ENCODE measurements at places on chromosomes 2 and 18. TPM values are rescaled to one million over a fixed set of nuclear protein-coding genes. Genes with fewer than 3 reads are reported as not detected.

SERPINB11 gene
- total RNA-seq, result not detected

ANKRD23 gene
- total RNA-seq, result 788 TPM

TRAK2 gene
- 17.6 TPM for total RNA-seq

NEB gene
- 7,132 TPM for total RNA-seq

MAP2 gene
- total RNA-seq, result 2.9 TPM

ZNF407 gene
- total RNA-seq, result 10.2 TPM

- no peak overlapping the region for H3K27ac ChIP-seq
- no peaks in the 10 kb centered on the region for H3K36me3 ChIP-seq
- peaks cover 10% of the 10 kb centered on the region for H3K4me1 ChIP-seq
Observed at GRCh38 chr2:219551441-219552381, 7.9 kb downstream of the TMEM198 start.

GRCh38 chr2:55047677-55048299 lies 2.5 kb downstream of the RTN4 start:
- H3K27ac ChIP-seq, result peak overlapping the region; percentile 90
- no peaks in the 10 kb centered on the region for H3K36me3 ChIP-seq
- DNase-seq, result no peak

GRCh38 chr18:75364512-75365253 lies 62.8 kb downstream of the SMIM21 start:
- DNase-seq, result no peak
- no peaks in the 10 kb centered on the region for H3K27me3 ChIP-seq
- H3K27ac ChIP-seq, result no peak overlapping the region

GRCh38 chr2:55966401-55967118 lies 43.0 kb upstream of the EFEMP1 start:
- H3K36me3 ChIP-seq, result no peaks in the 10 kb centered on the region
- H3K27me3 ChIP-seq, result no peaks in the 10 kb centered on the region
- DNase-seq, result peak; percentile 50
- H3K27ac ChIP-seq, result no peak overlapping the region
- no peak overlapping the region for H3K4me3 ChIP-seq
- H3K4me1 ChIP-seq, result no peaks in the 10 kb centered on the region

DNA sequence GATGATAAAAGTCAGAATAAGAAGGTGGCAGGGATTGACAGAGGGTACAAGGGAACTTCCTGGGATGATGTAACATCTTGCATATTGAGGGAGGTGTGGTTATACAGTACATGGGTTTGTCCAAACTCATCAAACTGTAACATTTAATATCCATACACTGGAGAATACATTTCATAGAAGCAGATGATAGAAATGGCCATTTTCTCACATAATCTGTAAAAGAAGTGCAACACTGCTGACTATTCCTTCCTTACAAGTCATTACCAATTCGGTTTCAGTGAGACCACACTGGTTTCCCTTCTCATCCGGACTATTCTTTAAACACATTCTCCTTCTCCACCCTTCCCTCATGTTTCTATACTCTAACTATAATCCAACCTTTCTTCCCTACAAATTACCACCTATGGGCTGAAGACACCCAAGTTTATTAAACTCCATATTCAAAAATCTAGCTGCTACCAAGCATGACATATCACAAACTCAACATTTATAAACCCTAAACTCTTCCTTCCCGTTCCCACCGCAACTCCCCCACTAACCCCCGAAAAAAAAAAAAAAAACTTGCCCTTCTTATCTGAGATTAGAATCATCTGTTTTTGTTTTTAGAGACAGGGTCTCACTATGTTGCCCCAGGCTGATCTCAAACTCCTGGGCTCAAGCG lies 1.6 kb downstream of the COX7A2L start:
- peaks cover 39% of the 10 kb centered on the region for H3K4me1 ChIP-seq
- H3K27ac ChIP-seq, result peak overlapping the region; percentile 93
- H3K27me3 ChIP-seq, result no peaks in the 10 kb centered on the region
- no peaks in the 10 kb centered on the region for H3K36me3 ChIP-seq
- DNase-seq, result no peak

DNA sequence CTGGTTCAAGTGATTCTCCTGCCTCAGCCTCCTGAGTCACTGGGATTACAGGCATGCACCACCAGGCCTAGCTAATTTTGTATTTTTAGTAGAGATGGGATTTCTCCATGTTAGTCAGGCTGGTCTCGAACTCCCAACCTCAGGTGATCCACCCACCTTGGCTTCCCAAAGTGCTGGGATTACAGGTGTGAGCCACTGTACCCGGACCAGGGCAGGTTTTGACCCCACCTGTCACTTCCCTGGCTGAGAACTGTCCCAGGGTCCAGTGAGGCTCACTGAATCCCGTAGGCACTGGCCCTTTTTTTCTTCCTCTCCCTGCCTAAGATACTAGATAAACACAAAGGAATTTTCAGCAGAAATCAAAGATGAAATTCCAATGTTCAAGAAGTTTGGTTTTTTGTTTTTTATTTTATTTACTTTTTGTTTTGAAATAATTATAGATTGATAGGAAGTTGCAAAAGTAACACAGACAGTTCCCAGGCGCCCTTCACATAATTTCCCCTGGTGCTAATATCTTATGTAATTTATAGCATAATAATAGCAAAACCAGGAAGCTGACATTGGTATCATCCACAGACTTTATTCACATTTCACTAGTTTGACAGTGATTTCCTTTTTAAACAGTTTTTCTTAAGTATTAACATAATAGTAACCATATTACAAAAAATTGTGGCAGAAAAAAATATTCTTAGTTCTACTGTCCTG lies 52.4 kb upstream of the B3GNT7 start:
- no peaks in the 10 kb centered on the region for H3K36me3 ChIP-seq
- no peak overlapping the region for H3K4me3 ChIP-seq
- no peaks in the 10 kb centered on the region for H3K4me1 ChIP-seq

DNA sequence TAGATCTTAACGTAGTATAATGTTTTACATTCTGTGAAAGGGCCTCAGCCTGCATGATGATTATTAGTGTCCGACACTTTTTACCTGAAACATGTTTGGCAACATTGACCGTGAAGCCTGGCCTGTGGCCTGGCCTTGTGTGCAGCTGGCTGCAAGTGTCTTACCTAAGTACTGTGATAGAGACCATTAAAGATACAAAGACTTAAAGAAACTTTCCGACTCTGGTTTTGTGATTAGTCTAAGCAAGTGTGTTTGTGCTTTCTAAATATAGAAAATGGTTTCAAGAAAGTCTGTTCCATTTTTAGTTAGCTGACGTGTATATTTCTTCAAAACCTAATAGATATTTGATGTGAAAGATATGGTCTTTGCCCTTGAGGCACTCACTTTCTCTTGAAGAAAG lies 601.8 kb downstream of the LRP1B start:
- no peaks in the 10 kb centered on the region for H3K36me3 ChIP-seq
- H3K4me1 ChIP-seq, result no peaks in the 10 kb centered on the region
- H3K27ac ChIP-seq, result no peak overlapping the region
- no peaks in the 10 kb centered on the region for H3K27me3 ChIP-seq
- DNase-seq, result no peak

GRCh38 chr2:156657809-156658208 lies 221.6 kb downstream of the GPD2 start:
- H3K4me1 ChIP-seq, result no peaks in the 10 kb centered on the region
- H3K36me3 ChIP-seq, result no peaks in the 10 kb centered on the region
- H3K27ac ChIP-seq, result no peak overlapping the region
- DNase-seq, result no peak

- no peak for DNase-seq
- H3K4me3 ChIP-seq, result no peak overlapping the region
- no peaks in the 10 kb centered on the region for H3K4me1 ChIP-seq
- no peaks in the 10 kb centered on the region for H3K36me3 ChIP-seq
- H3K27me3 ChIP-seq, result no peaks in the 10 kb centered on the region
Observed at GRCh38 chr2:150706561-150706960, 219.1 kb upstream of the RND3 start.

- H3K4me3 ChIP-seq, result no peak overlapping the region
- peaks cover 12% of the 10 kb centered on the region for H3K4me1 ChIP-seq
- no peaks in the 10 kb centered on the region for H3K36me3 ChIP-seq
- peak; percentile 71 for DNase-seq
- H3K27ac ChIP-seq, result peak overlapping the region; percentile 52
Observed at GRCh38 chr2:9800975-9801726, 42.1 kb upstream of the TAF1B start.

- H3K4me3 ChIP-seq, result no peak overlapping the region
Observed at GRCh38 chr2:50515638-50516037, 516.3 kb downstream of the NRXN1 start.

DNA sequence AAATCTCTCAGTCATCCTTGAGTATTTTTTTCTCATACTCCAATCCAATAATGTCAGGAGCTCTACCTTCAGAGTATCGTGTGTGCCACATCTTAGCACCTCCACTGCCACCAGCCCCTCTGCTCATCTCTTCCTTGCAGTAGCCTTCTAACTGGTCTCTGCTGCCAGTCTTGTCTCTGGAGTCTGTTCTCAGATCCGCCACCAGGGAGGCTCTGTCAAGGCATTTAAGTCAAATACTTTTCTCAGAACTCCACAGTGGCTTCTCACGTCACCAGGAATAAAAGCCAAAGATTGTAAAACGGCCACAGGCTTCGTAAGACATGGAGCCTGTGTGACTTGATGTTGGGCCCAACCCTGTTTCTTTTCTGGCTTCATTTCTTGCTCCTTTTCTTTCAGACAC lies 7.1 kb downstream of the UNC50 start:
- peaks cover 12% of the 10 kb centered on the region for H3K4me1 ChIP-seq
- H3K27ac ChIP-seq, result no peak overlapping the region
- H3K36me3 ChIP-seq, result peaks cover 10% of the 10 kb centered on the region

- no peaks in the 10 kb centered on the region for H3K27me3 ChIP-seq
- no peak overlapping the region for H3K27ac ChIP-seq
- H3K4me3 ChIP-seq, result no peak overlapping the region
Observed at GRCh38 chr2:232518844-232519243, 1.3 kb upstream of the PRSS56 start.

- no peaks in the 10 kb centered on the region for H3K4me1 ChIP-seq
- no peaks in the 10 kb centered on the region for H3K27me3 ChIP-seq
- no peak overlapping the region for H3K4me3 ChIP-seq
- H3K36me3 ChIP-seq, result no peaks in the 10 kb centered on the region
Observed at GRCh38 chr2:203960811-203961210, 24.2 kb downstream of the ICOS start.

- no peaks in the 10 kb centered on the region for H3K36me3 ChIP-seq
- peak overlapping the region; percentile 50 for H3K4me3 ChIP-seq
- no peak for DNase-seq
- no peaks in the 10 kb centered on the region for H3K27me3 ChIP-seq
- H3K4me1 ChIP-seq, result peaks cover 15% of the 10 kb centered on the region
Observed at GRCh38 chr2:171939743-171940071, 17.4 kb downstream of the HAT1 start.

GRCh38 chr2:194346193-194346592 lies 1310.8 kb upstream of the SLC39A10 start:
- no peak for DNase-seq
- H3K4me3 ChIP-seq, result no peak overlapping the region
- H3K4me1 ChIP-seq, result no peaks in the 10 kb centered on the region
- no peaks in the 10 kb centered on the region for H3K27me3 ChIP-seq
- no peak overlapping the region for H3K27ac ChIP-seq
- H3K36me3 ChIP-seq, result no peaks in the 10 kb centered on the region

DNA sequence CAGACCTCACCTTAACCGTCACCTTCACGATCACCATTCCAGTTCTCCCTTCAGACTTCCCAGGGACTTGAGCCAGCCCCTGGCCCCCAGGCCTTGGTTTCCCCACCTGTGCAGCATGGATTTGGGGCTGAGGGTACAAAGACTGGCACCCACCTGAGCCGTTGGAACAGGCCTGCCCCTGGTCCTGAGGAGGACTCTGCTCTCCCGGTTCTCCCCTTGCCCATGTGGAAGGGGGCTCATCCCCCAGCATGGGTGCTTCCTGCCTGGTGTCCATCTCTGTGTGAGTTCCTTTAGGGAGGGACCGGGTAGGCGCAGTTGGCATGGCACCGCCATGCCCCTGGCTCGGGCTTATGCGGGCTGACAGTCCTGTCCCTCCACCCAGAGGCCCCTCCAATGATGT lies 10.9 kb upstream of the GPR35 start:
- no peak for DNase-seq
- H3K27me3 ChIP-seq, result no peaks in the 10 kb centered on the region
- no peak overlapping the region for H3K27ac ChIP-seq
- peaks cover 5% of the 10 kb centered on the region for H3K36me3 ChIP-seq

DNA sequence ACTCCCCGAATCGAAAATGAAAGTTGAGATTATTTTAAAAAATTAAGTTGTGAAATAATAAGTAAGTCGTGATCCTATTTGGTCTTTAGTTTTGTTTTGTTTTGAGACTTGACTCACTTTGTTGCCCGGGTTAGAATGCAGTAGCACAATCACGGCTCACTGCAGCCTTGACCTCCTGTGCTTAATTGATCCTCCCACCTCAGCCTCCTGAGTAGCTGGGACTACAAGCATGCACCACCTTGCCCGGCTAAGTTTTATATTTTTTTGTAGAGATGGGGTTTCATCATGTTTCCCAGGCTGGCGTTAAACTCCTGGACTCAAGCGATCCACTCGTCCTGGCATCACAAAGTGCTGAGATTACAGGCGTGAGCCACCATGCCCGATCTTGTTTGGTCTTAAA lies 326.2 kb downstream of the MYCN start:
- no peaks in the 10 kb centered on the region for H3K27me3 ChIP-seq
- no peaks in the 10 kb centered on the region for H3K36me3 ChIP-seq
- no peaks in the 10 kb centered on the region for H3K4me1 ChIP-seq
- no peak overlapping the region for H3K27ac ChIP-seq

DNA sequence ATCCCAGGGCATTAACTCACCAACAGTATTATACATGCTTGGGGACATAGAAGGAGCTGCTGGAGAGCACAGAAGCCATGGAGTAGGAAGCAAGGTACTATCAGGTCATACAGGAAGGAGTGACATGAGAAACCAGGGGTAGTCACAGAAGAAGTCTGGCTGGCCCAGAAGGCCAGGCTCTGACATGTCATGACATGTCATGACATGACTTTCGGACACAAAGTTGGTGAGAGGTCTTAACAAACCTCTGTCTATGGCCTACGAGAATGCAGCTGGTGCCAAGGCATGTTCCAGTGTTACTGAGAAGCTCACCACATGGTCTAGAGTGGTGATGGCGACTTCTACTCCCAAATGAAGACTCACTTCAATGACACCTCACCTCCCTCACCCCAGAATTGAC lies 3.3 kb upstream of the CERS6 start:
- no peak for DNase-seq
- H3K4me3 ChIP-seq, result no peak overlapping the region
- no peaks in the 10 kb centered on the region for H3K27me3 ChIP-seq
- H3K4me1 ChIP-seq, result peaks cover 9% of the 10 kb centered on the region
- H3K36me3 ChIP-seq, result no peaks in the 10 kb centered on the region
- H3K27ac ChIP-seq, result no peak overlapping the region

GRCh38 chr2:122357998-122358397 lies 602.5 kb downstream of the TSN start:
- no peak overlapping the region for H3K4me3 ChIP-seq
- no peaks in the 10 kb centered on the region for H3K4me1 ChIP-seq
- no peak overlapping the region for H3K27ac ChIP-seq
- no peaks in the 10 kb centered on the region for H3K27me3 ChIP-seq
